Foreskin fibroblast (primary cell): ENCODE measurements at places on chromosomes 12 and 14.

- DNase-seq = no peak
Measured at GRCh38 chr12:92431146-92431545, 271.6 kb upstream of the PLEKHG7 start.

DNA sequence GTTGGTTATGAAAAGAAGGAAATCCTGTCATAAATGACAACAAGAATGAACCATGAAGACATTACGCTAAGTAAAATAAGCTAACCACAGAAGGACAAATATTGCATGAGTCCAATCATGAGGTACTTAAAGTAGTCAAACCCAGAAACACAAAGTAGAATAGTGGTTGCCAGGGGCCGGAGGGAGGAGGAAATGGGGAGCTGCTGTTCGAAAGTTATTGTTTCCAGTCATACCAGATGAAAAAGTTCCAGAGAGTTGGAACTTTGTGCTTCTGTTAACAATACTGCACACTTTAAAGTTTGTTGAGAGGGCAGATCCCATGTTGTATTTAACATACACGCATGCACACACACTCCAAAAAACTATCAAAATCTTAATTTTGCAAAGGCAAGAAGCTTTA, 69.3 kb downstream of the COCH start:
- DNase-seq = no peak

DNA sequence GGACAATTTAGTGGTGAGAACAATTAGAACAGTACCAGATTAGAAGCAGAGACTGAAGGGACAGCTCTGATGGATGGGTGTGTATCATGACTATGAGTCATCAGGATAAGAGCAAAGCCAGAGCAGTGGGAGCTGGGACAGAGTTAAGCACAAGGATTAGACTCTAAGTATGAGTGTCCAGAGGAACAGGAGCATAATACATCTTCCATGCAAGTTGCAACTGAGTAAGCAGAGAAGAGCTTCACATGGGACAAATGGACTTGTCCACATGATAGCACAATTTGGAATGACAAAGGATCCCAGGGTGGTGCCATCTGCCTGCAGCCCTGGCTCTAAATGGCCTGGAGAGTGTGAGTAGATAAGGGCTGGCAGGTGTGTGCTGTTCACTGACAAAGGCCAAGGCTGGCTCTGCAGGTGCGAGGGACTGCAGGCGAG, 226.4 kb upstream of the CAND1 start:
- no peak for DNase-seq

- DNase-seq = peak; percentile 64
Measured at GRCh38 chr14:54776361-54777001, 126.1 kb downstream of the GCH1 start.

DNA sequence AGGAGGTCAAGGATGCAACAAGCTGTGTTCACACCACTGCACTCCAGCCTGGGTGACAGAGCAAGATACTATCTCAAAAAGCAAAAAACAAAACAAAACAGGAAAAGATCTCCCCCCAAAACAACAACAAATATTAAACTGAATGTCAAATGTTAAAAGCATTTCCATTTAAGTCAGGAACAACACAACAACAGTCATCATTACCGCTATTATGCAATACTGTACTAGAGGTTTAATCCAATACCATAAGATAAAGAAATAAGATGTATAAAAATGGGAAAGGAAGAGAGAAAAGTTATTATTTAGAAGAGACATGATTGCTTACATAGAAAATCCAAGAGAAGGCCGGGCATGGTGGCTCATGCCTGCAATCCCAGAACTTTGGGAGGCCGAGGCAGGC, 36.6 kb downstream of the FERMT2 start:
- no peak for DNase-seq

DNA sequence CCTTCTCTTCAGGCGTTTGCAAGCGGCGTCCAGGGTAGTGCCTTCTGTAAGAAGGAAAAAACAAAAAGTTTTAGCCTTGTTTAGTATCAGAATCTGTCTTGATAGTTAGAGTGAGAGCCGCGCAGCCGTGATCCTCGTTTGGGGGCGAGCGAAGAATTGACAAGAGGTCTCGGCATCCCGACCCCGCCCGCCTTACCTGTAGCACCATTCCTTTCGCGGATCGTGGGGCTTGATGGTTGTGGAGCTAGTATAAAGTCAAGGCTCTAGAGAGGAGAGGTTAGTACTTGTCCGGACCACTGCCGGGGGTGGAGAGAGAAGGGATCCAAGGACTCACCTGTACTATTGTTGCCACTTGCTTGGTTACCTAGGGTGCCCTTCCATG, 494 bp downstream of the TMTC3 start:
- no peak for DNase-seq

- DNase-seq = no peak
Measured at GRCh38 chr14:51419685-51420084, 179.6 kb downstream of the TMX1 start.

GRCh38 chr12:110253176-110253575, 27.9 kb upstream of the ATP2A2 start:
- DNase-seq = peak; percentile 54

DNA sequence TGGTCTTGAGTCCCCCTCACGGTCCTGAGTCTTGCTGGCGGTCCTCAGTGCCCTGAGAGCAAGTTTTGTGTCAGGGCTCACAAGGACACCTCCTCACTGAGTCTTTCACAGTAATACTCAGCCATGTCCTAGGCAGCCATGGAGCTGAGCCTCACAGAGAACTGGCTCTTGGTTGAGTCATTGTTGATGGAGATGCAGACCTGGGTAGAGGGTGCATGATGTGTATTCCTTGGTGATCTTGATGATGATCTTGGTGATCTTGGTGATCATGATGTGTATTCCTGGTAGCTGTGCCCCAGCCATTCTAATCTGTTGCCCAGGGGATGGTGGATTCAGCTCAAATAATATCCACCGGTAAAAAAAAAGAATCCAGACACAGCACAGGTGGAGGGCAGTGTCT, 495.4 kb downstream of the TMEM121 start:
- DNase-seq = no peak

DNA sequence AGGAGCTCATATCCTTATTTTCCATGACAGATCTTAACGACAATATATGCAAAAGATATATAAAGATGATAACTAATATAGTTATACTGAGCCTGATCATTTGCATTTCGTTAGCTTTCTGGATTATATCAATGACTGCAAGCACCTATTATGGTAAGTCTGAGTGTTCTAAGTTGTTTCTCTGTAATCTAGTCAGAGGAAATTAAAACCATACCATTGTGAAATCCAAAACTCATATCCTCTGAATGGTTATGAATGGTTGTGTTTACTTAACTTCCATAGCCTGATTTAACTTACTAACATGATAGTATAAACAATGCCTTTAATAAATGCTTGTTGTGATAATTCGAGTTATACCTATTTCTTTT, 760 bp downstream of the TMEM19 start:
- DNase-seq = peak; percentile 52

DNA sequence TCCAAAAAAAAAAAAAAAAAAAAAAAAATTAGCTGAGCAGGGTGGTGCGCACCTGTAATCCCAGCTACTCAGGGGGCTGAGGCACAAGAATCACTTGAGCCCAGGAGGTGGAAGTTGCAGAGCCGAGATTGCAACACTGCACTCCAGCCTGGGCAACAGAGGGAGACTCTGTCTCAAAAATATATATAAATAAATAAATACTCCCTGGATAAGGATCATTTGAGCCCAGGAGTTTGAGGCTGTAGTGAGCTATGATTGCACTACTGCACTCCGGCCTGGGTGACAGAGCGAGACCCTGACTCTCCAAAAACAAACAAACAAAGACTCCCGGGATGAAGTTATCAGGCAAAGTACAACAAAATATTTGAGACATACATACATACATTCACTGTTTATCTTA, 3.3 kb upstream of the NAA25 start:
- no peak for DNase-seq

DNA sequence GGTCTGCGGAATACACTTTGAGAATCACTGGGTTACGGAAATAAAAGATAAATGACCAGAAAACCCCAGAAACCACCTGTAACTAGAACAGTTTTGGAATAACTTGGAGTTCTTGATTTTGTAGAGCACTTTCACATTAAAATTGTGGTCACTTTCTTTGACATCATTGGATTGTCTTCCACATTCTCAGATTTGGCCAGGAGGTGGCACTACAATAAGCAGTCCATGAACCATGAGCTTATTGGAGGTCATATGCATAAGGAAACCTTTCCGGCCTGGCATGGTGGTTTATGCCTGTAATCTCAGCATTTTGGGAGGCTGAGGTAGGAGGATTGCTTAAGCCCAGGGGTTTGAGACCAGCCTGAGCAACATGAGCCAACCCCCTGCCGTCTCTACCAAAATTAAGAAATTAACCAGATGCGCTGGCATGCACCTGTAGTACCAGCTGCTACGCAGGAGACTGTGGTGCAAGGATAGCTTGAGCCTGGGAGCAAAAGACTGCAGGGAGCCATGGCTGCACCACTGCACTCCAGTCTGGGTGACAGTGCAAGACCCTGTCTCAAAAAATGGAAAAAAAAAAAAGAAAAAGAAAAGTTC, 107.7 kb upstream of the CAND1 start:
- DNase-seq = peak; percentile 47

DNA sequence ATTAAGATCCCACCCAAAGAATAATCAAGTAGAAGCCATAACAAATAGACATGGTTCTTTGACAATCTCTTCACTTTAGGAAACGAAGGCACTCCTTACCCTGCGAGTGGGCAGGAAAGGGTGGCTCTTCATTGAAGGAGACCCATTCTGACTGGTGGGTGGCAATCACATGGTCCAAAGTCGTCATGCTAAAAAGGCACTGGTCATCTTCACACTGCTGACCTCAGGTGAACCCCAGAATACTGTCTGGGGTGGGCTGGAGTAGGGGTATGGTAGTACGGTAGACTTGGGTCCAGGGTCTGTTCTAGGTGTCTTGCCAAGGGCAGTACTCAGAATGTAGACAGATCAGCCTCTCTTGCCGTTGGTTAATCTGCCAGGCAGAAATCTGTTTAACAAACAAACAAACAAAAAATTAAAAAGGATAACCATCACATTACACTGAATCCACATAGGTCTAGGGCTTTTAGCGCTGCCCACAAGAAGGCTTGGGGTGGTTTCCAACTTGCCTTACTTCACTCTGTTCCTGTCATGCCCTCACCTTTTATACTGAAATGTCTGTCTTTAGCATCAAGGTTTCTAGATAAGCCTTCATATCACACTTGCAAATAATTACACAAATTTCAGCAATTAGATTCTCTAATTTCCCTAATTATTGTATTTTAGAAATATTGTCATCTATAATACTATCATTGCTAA, 1.8 kb downstream of the STON2 start:
- no peak for DNase-seq
